ENCODE measurements at places on chromosomes 4 and X.

DNA sequence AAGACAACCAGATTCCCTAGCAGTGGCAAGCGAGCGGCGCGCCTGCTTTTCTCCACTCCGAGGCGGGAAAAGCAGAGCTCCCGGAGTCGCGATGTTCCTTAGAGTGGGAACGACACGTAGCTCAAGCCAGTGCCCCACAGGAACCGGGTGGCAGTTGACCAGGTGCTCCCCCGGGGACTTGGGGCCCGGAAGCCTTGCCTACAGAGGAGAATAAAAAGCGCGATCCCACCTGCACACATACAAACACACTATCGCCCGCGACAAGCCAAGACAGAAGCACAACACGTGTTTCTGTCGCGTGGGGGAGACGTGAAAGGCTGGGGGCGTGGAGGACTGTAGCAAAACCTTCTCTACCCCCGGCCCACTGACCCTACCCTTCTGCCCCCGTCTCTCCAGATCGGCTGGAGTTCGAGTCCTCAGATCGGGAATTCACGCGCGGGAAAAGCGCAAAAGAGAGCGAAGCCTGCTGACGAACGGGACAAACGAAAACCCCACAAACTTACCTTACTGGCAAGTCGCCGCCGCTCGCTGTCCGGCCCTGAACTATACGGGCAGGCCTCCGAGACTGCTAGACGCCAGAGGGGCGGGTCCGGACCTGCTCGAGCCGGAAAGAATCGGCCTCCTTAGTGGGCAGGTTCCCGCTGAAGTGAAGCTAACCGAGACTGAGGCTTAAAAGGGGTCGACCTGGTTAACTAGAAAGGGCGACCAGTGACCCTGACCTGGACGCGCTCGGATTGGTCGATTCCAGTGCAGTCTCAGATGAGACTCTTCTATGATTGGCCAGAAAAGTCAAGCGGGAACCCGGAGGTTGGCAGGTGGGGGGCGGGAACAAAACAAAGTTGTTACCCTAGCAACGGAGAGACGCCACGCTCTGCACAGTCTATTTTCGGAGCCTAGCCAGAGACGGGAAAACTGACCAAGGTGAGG is at the start of the genes DNAAF6 and NUP62CL:
TSS of gene DNAAF6 (plus strand) at position 842 of the 927 bp plus-strand sequence. CDS start 6,265 bp downstream, outside the sequence.
TSS of gene NUP62CL (minus strand) at position 664 of the 927 bp plus-strand sequence. CDS start 31,287 bp downstream, outside the sequence.
- peak; percentile 11 for DNase-seq

DNA sequence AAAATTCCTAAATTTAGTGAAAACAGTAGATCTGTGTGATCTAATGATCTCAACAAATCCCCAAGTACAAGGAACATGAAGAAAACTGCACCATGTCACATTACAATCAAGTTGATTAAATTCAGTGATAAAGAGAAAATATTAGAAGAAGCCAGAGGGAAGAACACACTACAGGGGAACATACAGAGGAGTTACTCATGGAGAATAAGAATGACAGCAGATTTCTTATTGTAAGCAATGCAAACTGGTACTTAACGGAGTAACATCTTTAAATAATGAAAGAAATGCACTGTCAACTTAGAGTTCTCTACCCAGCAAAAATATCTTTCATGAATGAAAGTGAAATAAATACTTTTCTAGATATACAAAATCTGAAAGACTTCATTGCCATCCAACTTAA is 21.1 kb downstream of the TLL1 start:
- DNase-seq: no peak

DNA sequence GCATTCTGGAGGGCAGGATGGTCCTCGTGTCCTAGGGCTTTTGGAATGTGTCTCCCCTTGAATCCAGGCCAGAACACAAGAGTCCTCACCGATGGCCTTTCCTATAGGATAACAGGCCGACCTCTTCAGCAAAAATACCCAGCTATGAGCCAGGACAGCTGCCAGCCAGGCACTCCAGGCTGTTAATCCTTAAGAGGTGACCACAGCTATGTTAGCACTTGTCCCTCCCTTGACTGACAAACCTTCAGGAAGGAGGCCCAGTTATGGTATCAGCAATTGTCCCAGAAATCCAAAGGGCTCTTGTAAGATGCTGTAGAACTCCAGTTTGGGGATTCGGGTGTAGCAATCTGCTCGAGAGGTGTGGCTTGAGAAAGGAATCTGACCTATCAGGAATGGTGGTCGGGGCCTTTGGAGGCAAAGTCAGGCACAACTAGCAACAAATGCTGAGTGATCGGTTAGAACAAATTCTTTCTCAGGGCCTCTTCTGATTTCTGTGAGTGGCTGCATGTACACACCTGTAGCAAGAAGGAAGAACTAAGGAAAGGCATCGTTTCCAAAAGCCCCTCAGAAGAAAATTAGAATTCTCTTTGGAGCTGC is 54.6 kb downstream of the PTCHD1 start:
- no peak for DNase-seq

DNA sequence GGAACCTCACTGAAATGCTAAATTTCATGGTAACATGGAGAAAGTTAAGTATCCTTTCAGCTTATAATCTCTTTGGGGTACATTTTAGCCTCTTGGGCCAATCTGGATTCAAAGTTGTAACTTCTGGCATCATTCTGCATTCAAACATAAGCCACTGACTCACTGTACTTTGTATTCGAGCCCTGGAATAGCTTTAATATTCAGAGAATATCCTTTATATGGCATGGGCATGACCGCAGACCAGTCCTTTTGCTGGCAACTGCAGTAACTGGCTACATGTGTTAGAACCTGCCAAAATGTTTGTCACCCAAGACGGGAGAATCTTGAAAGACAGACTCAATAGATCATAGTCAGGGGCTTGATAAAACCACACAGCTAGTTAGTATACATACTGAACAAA is 3.3 kb downstream of the GASK1B start:
- DNase-seq: no peak

DNA sequence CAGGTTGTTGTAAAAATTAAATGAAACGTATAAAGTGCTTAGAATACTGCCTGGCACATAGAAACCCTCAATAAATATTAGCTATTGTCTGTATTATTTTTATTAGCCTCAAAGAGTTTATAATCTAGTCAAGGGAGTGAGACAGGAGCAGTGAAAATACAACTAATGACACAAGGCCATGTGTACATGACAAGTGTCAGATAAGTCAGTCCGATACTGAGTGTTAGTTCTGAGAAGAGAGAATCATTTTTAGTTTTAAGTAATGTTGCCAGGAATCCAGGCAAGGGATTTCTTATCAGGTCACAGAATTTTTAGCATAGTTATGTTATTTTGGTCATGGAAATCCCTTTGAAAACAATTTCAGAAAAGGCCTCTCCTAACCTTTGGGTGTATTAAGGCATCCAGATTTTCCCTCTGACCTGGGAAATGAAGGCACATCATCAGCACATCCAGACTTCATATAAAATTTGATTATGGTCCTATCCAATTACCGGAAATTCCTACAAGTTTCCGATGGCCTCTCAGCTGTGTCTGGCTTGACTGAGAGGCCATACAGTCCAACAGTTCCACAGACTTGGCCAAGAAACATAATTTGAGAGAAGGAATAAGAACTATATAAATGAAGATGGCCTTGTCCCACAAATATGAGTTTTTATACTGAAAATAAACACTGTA is 35.7 kb downstream of the PPARGC1A start:
- no peak for DNase-seq

DNA sequence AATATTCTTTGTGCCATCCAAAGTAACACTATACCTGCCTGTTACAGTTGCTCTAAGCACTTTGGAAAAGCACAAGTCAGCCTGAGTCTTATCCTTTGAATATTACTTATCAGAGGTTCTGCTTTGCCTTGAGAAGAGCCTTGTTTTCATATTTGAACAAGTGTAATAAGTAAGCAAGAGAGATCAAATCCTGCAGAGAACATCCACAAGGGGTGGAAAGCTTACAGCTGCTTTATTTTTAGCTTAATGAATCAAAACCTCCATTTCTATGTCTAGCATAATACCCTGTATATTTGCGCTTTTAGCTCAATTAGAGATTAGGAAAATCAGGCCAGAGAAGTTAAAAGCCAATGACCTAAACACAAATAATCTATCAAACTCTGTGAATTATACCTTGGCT is 139.8 kb downstream of the CDS1 start:
- no peak for DNase-seq

DNA sequence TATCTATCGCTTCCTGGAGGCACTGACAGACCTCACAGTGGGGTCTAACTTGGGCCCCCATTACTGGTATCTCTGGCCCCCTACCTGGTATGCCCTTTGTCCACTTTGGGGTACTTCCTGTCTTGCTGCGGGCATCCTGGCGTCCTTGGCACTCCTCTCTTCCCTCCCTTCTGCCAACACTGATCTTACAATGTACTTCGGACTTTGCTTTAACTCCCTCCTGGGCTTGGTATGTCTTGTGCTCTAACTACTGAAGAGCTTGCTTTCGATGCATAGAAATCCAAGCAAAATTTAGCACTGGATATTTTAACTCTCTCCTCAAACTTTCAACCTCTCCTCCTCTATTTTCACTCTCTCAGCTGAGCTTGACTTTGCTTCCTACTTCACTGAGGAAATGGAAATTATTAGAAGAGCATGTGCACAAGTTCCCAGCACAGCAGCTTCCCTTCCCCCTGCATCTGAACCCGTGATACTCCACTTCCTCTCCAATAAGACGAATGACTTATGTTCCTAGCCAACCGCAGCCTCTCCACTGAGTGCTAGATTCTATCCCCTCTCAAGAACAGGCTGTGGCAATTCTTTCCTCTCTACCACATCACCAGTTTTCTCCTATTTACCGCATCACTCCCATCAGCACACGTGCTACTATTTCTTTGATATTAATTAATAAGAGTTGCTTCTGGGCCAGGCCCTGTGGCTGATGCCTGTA is 52.9 kb downstream of the SUPT20HL2 start:
- no peak for DNase-seq

DNA sequence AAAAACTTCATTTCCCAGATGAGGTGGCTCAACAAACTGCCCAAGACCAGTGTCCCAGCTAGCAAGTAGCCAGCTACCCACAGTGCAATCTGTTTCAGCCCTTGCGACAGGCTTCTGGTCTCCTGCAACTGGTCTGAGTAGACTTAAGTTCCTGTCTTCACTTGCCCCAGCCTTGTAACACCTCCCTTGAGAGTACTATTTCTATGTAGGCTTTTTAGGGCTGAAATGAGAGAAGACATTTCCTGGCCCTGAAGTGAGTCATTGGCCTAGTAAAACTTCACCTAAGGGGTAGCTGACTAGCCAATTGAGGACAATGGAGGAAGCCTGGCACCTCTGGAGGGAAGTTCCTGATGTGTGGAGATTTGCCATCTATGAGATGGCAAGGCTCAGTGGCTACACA is 80.1 kb upstream of the STIM2 start:
- no peak for DNase-seq

DNA sequence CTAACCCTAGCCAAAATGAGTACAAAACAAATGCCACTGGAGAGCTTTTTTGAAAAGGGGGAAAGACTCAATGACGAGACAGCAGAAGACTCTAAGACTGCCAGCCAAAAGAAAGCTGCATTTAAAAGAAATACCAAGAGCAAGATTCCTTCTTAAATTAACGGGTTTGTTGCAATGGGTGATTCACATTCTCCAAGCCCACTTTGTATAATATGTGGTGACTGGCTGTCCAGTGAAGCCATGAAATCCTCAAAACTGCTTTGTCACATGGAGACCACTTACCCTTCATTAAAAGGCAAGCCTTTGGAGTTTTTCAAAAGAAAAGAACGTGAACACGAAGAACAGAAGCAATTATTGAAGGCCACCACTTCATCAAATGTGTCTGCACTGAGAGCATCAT is 68.2 kb downstream of the MRPL1 start:
- DNase-seq: no peak

GRCh38 chr4:47160095-47160494 is 128.7 kb downstream of the GABRB1 start:
- no peak for DNase-seq

DNA sequence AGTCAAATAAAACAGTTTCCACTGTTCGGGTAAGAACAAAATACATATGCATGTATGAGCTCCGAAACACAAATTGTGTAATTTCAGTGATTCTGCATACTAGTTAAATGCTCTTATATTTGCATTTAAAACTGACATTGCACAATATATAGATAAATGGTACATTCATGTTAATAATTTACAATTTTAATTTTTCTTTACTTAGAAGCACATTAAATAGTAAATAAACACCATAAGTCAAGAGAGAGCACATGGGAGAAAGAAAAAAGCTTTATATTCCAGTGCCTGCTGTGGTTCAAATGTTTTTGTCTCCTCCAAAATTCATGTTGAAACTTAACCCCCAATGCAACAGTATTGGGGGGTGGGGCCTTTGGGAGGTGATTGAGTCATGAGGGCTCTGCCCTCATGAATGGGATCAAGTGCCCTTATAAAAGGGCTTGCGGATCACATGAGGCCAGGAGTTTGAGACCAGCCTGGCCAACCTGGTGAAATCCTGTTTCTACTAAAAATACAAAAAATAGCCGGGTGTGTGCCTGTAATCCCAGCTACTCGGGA is 322.9 kb downstream of the BCOR start:
- no peak for DNase-seq

- DNase-seq: peak; percentile 12
These were observed 40.4 kb downstream of the ENPEP start for GRCh38 chr4:110516106-110516922.
